HFFc6 (cell line): ENCODE measurements at places on chromosomes 7 and 10.

- H3K4me3 ChIP-seq = no peak overlapping the region
- peaks cover 18% of the 10 kb centered on the region for H3K4me1 ChIP-seq
- H3K27ac ChIP-seq = no peak overlapping the region
These were observed 162.6 kb downstream of the ADAM12 start for GRCh38 chr10:126225672-126226008.

- no peak for DNase-seq
- H3K36me3 ChIP-seq = peaks cover 16% of the 10 kb centered on the region
- H3K27ac ChIP-seq = no peak overlapping the region
- H3K27me3 ChIP-seq = peaks cover 2% of the 10 kb centered on the region; the same call in 1 of the 2 replicates
- peaks cover 6% of the 10 kb centered on the region for H3K4me1 ChIP-seq
These were observed 75.1 kb downstream of the EXOC6 start for GRCh38 chr10:92923416-92923815.

DNA sequence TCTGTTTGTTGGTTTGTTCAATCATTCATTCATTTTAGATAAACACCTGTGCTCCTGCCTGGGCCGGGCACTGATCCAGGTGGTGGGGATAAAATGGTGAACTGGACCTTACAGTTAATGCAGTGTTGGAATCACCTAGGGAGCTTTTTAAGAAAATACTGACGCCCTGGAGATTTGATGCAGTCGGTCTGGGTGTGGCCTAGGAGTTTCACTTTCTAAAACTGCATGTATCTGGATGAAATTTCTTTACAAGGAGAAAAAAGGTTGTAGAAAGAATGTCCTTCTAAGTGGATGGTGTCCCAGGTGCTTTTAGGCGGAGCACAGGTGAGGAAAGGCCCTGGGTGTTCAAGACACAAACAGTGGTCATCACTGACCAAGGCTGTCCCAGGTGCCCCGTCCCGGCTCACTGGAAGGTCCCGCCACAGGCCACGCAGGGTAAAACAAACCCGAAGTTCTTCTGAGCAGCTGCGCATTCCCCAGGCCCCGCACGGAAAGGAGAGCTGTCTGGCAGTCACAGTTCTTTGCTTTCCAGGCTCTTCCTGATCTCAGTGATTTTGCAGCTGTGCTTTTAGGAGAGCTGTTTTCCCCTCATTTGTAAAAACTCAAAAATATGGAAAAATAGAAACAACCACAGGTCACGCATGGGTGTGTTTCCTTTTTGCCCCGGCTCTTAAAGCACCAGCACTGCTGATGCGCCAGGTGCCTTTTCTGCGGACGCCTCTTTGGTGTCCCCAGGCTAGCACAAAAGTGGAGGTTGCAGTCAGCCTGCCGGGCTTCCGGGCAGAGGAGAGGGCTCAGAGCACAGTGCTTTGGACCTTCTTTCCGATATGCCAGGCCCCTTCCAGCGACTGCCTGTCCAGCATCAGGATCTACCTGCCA lies 161.9 kb downstream of the GRK5 start:
- peak overlapping the region; percentile 88; the same call in 1 of the 2 replicates for H3K4me3 ChIP-seq
- H3K4me1 ChIP-seq = peaks cover 53% of the 10 kb centered on the region

DNA sequence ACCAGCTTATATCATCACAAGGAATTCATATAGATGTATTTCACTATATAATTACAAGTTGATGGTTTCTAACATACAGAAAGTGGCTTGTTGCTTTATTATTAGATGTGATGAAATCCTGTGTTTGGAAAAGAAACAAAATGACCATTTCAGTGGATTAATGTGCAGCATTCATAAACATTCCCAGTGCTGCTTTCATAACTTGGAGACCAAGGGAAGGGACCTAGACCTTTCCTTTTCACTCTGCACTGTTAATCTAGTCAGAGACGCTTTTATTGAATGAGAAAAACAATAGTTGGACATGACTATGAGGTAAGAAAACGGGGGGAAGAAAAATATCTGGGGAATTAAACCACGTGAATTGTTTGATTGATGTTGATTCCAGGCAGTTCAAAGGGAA lies 160.0 kb downstream of the HDAC9 start:
- no peak overlapping the region for H3K4me3 ChIP-seq
- no peaks in the 10 kb centered on the region for H3K36me3 ChIP-seq
- no peak overlapping the region for H3K27ac ChIP-seq
- H3K4me1 ChIP-seq = peaks cover 17% of the 10 kb centered on the region

GRCh38 chr7:101308245-101309085 lies 13.1 kb downstream of the IFT22 start:
- peak overlapping the region; percentile 43; the same call in 1 of the 2 replicates for H3K27ac ChIP-seq
- H3K4me3 ChIP-seq = peak overlapping the region; percentile 87
- no peak for DNase-seq
- H3K4me1 ChIP-seq = no peaks in the 10 kb centered on the region
